ENCODE measurements at places on chromosomes 11 and 22. TPM values are rescaled to one million over a fixed set of nuclear protein-coding genes. Genes with fewer than 3 reads are reported as not detected.

GRCh38 chr11:119210050-119210449, 3.9 kb downstream of the CBL start:
- no peaks in the 10 kb centered on the region for H3K27me3 ChIP-seq
- peak overlapping the region; percentile 57 for H3K27ac ChIP-seq
- no peaks in the 10 kb centered on the region for H3K36me3 ChIP-seq

GRCh38 chr11:71948314-71949027, 19.6 kb downstream of the RNF121 start:
- peaks cover 65% of the 10 kb centered on the region for H3K4me1 ChIP-seq
- no peaks in the 10 kb centered on the region for H3K27me3 ChIP-seq
- no peak overlapping the region for H3K4me3 ChIP-seq

- H3K4me1 ChIP-seq, result peaks cover 11% of the 10 kb centered on the region
- H3K36me3 ChIP-seq, result no peaks in the 10 kb centered on the region
- no peaks in the 10 kb centered on the region for H3K27me3 ChIP-seq
- H3K4me3 ChIP-seq, result no peak overlapping the region
- H3K27ac ChIP-seq, result no peak overlapping the region
Observed at GRCh38 chr22:19710769-19711106, 3.6 kb upstream of the SEPTIN5 start.

- no peak overlapping the region for H3K27ac ChIP-seq
- no peak overlapping the region for H3K4me3 ChIP-seq
- H3K36me3 ChIP-seq, result no peaks in the 10 kb centered on the region
- H3K4me1 ChIP-seq, result peaks cover 17% of the 10 kb centered on the region
- no peak for DNase-seq
- no peaks in the 10 kb centered on the region for H3K27me3 ChIP-seq
Observed at GRCh38 chr11:67418476-67419281, 3.2 kb downstream of the CARNS1 start.

DNA sequence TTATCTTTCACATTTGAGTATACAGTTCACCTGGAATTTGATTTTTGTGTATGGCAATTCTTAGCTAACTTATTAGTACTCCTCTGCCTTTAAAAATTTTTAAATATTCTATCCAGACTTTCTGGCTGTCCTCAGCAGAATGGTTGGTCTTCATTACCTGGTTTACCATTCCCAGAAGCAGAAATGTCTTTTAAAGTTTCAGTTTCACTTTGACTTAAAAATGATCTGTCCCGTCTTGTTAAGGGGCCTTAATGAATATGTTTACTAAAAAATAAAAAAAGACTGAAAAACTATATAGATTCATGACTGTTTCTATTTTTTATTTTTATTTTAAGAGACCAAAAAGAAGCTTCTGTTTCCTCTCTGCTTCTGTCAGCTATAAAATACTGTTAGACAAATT, 70.5 kb upstream of the TNRC6B start:
- H3K4me3 ChIP-seq, result no peak overlapping the region
- no peaks in the 10 kb centered on the region for H3K27me3 ChIP-seq
- no peaks in the 10 kb centered on the region for H3K36me3 ChIP-seq
- peak overlapping the region; percentile 78 for H3K27ac ChIP-seq

Gene KRTAP5-9
- total RNA-seq, result 0.36 TPM

Data from chondrocyte (in vitro differentiated cells).